ENCODE measurements at places on chromosomes 11 and 22.

- no peak for DNase-seq
These were observed 89.0 kb downstream of the CDKN1C start for GRCh38 chr11:2796508-2797113.

DNA sequence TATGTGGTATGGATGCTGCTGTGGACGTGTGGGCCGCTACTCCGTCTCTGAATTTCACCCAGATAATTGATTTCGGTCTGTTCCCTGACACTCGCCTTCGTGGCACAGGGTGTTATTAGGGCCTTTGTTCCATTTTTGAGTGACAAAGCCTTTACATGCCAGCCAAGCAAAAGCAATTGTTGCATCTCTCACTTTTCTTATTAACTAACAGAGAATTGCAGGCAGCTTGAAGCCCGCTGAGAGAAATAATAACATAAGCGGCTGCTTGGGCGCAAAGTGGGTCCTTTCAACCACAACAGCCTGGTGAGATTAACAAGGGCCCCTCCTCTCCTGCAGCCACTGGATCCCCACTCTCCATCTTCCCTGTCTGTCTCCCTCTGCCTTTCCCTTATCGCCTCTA lies 449.4 kb downstream of the NTM start:
- no peak for DNase-seq

- DNase-seq = no peak
These were observed 684.5 kb downstream of the FAM181B start for GRCh38 chr11:82049199-82049598.

GRCh38 chr11:112977755-112978154 lies 16.5 kb downstream of the NCAM1 start:
- no peak for DNase-seq

- DNase-seq = no peak
These were observed 302.5 kb upstream of the ISX start for GRCh38 chr22:34763496-34763895.

DNA sequence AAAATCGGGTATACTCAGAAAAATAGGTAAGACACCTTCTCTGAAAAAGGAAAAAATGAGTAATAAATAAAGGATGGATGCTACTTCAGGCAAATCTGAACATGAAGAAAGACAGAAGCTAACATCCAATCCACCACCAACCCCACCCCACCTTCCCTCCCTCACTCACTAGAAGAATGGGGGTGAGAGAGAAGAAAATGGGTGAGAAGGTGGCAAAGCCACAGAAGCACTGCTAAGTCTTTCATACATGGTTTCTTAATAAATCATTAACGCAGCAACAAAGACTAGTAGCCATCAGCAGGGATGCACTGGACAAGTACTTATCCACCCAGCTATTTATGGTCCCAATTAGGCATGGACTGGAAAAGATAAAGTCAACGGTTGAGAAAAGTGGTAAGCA lies 5.9 kb downstream of the FHIP1B start:
- no peak for DNase-seq

DNA sequence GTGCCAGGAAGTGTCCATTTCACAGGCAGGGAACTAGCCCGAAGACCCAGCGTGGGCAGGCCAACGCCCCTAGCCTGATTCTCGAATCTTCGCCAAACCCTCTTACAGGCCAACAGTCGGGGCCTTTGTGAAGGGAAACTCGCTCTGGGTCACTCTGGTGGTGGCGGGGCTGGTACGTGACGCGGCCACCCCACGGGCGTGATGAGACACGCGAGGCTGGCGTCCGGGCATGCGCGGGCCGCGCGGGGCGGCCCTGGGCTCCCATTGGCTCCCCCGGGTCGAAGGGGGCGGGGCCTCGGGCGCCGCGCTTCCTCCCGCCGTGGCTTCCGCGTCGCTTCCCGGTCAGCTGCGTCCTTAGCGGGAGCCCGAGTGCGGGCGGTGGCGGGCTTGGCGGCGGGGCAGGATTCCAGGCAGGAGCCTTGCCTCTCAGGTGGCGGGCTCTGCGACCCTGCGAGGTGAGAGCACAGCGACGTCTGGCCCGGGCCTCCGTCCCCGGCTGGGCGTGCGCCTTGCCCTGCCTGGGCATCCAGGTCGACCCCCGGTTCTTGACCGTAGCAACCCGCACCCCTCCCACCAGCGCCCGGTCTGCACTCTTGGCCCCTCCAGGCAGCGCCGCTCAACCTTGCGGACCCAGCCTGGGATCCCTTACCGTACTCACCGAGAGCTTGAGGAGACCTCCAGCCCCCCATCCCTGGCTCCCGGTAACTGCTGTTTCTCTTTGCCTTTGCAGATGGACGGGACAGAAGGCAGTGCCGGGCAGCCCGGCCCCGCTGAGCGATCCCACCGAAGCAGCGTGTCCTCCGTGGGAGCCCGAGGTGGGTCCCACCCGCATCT lies at the start of gene FRMD8:
FRMD8 (plus strand) TSS at position 331 of the 834 bp plus-strand sequence; CDS start at position 731, 400 bp downstream.
- peak; percentile 72 for DNase-seq

DNA sequence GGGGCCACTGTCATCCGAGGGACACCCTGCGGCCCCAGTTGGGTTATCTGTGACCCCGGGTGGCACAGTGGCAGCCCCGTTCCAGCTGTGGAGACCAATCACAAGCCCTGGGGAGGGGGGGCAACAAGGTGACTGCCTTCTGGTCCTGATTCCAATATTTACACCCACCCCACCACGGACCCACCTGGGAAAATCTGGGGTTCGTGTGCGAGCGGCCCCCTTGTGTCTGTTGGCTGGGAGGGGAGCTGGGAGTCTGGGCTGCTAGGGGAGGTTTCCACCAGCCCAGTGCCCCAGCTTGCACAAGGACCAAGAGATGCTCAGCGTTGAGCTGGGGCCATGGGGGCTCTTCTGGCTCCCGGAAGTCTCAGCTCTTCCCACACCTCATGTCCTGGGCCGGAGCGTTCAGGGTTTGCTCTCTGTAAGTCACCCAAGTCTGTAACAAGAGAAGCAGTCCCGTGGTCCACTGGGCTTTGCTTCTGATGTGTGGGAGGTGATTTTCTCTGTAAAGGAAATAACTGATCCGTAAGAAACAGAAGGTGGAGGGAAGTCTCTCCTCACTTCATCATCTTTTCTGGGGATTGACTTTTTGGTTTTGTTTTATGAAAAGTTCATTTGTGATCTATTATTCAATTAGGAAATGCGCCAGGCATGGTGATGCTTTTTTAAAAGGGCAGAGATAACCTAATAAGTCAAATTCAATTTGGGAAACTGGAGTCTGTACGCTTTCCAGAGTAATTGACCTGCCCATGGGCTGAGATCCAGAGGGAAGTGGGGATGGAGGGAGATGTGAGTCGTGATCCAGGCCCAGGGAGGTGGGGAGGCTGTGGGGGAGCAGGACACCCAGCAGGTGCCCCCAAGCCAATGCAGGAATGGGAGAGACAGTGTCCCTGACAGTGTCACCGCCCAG lies 22.4 kb upstream of the GAL start:
- no peak for DNase-seq

DNA sequence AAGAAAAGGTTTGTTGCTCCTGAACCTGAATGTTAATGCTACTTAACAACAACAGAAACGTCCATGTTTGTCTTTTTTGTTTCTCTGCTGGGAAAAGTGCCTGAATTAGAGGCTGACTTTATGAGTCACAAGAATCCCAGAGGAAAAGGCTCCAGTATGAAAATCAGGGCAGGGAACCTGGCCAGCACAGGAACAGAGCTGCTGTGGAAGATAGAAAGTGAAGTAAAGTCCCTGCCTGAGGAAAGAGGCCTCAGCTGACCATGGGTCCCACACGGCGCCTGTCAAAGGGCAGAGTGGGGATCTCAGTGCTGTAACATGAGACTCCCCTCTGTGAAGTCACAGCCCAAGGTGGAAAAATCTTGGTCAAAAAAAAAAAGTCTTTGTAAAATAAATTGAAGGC lies 632.3 kb upstream of the CCDC90B start:
- no peak for DNase-seq

GRCh38 chr11:26992031-26992541 lies 1.8 kb upstream of the FIBIN start:
- DNase-seq = no peak

DNA sequence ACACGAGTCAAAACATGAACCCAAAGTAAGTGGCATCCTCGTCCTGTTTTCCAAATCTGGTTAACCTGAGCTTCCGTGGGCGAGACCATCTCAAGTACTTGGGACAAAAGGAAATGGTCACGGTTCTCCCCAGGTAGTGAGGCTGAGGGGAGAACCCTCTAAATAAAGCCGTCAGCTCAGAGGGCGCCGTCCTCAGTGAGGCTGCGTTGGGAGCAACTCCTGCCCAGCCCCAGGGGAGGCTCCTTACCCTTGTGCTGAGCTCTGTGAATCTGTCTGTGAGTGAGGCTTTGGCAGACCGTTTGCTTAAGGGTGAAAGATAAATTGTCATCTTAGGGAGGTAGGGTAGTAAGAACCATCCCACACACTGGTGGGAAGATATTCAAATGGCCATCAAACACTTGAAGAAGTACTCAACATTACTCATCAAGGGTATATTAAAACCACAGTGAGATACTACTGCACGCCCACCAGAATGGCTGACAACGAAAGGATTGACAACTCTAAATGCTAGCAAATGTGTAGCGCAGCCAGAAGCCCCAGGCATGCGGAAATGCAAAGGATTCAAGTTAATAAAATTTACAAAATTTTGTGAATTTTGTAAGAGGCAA lies 321.0 kb downstream of the TBC1D22A start:
- DNase-seq = no peak

DNA sequence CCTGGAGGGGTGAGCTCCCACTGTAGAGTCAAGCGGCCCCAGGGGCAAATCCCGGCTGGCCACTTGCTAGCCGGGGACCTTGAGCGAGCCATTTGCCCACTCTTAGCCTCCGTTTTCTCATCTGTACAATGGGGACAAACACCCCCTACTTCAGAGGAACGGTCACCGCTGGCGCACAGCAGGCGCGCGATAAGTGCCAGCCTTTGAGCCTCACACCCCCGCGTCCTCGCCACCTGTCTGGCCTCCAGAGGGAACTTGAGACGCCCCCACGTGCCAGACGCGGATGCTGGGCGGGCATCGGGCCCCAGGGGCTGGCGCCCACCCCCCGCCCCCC lies 72.6 kb upstream of the TCF20 start:
- DNase-seq = peak; percentile 23

DNA sequence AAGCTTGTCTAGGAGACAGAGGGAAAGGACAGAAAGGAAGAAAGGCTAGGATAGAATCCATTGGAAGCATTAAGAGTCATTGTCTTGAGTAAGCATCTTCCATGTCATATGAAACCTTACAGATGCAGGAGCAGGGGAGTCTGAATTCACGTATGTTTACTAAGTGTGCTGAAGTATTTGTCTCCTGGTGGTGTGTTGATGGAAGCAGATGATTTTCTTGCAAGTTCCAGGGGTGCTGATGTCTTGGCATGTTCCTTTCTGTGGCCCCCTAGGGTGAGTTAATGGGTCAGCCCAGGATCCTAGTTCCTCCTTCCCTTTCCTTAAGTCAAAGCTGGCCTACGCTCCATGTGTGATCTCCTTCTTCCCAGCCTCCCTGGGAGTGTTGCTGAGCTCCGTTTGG lies 110.2 kb downstream of the TEAD1 start:
- no peak for DNase-seq

GRCh38 chr22:48414651-48415050 lies 1413.0 kb downstream of the BRD1 start:
- no peak for DNase-seq

- DNase-seq = no peak
These were observed 326.6 kb upstream of the LRRC4C start for GRCh38 chr11:41786087-41786486.

DNA sequence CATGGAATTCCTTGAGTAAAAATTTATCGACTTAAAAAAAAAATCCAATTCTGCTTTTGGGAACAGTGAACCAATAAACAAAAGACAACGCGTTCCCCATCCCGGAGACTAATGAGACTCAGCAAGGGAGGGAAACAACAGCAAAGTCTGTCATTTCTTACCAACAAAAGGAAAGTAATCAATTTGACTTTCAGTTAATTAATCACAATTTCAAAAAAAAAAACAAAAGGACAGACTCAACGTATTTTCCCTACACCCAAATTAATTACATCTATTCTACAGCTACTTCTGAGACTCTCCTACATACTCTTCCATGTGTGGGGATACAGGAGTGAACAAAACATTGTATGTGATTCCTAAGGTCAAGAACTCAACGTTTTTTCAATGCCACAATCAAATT lies 1.9 kb downstream of the RDX start:
- no peak for DNase-seq

GRCh38 chr22:50357222-50357621 lies 14.1 kb downstream of the PPP6R2 start:
- DNase-seq = no peak

GRCh38 chr11:64358907-64359711 lies at the start of gene RPS6KA4:
RPS6KA4 (plus strand) TSS chr11:64359162; CDS start chr11:64359236, 74 bp downstream.
- peak; percentile 25 for DNase-seq

- DNase-seq = no peak
These were observed 81.5 kb downstream of the FBLN1 start for GRCh38 chr22:45584121-45584570.

- no peak for DNase-seq
These were observed 25.5 kb upstream of the CTSC start for GRCh38 chr11:88363004-88363403.

DNA sequence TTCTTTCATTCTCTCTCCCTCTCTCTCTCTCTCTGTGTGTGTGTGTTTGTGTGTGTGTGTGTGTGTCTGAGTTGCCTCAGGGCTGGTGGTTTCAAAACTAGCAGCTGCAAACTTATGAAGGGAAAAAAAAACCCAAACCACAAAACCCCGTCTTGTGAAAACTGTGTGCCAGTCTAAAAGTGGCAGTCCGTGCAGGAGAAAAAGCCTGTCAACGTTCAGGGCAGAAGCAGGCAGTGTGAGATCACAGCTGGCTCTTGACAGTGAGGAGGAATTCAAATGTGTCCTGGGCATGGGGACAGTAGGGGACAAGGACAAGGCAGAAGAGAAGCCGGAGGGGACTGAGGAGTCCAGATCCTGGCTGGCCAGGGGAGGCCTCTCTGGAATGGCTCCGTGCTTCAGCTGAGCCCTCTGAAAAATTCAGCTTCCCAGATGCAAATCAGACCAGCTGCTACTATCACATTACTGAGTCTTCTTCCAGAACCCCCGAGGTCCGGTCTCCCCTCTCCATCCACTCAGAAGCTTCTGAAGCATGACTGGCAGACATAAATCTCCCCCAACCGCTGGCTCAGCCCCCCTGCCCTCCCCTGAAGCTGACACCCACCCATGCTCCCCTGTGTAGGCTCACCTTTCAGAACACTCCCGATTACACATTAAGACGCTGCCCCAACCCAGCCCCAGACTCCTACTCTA lies 31.9 kb downstream of the FLI1 start:
- DNase-seq = no peak

GRCh38 chr22:46057246-46058090 lies 80.5 kb upstream of the WNT7B start:
- DNase-seq = peak; percentile 55

DNA sequence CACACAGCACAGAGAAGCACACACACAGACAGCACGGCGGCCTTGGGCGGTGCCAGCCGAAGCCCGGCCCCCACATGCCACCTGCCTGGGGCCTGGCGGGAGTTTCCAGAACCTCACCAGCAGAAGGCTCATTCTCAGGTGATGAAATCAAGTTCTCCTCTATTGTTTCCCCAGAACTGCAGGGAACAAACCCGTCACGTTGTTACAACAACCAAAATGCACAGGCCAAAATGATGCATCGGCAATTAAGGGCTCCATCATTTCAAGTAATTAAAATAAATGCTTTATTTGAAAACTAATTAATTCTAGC lies 30.8 kb downstream of the GNB1L start:
- no peak for DNase-seq
